Activated CD4-positive, alpha-beta T cell treated with anti-CD3 and anti-CD28 coated beads, Interleukin-2, amount 50 U/mL, for 48 hours (primary cell): ENCODE measurements at places on chromosomes 3 and 15.

DNA sequence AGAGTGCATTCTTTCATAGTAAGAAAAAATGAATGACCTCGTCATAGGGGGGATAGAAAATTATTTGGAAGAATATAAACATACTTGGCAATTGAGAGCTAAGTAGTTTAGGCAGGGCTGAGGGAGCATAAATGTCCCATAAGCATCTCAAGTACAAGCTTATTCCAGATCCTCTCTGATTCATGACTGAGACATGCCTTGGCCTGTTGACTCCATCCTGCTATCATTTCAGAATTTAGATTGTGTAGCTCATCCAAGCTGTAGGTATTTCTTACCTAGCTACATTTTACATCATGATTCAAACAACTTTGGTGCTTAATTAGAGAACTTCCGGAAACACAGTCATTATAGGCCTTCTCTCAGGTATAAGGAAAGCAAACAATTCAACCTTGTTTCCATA lies 12.3 kb downstream of the POGLUT1 start:
- no peak for DNase-seq

GRCh38 chr3:141235661-141236171 lies 4.1 kb downstream of the PXYLP1 start:
- DNase-seq: no peak

GRCh38 chr3:150248116-150248887 lies 159.8 kb upstream of the TSC22D2 start:
- DNase-seq: no peak

- DNase-seq: no peak
These were observed 602.6 kb downstream of the PYDC2 start for GRCh38 chr3:192063570-192063969.

DNA sequence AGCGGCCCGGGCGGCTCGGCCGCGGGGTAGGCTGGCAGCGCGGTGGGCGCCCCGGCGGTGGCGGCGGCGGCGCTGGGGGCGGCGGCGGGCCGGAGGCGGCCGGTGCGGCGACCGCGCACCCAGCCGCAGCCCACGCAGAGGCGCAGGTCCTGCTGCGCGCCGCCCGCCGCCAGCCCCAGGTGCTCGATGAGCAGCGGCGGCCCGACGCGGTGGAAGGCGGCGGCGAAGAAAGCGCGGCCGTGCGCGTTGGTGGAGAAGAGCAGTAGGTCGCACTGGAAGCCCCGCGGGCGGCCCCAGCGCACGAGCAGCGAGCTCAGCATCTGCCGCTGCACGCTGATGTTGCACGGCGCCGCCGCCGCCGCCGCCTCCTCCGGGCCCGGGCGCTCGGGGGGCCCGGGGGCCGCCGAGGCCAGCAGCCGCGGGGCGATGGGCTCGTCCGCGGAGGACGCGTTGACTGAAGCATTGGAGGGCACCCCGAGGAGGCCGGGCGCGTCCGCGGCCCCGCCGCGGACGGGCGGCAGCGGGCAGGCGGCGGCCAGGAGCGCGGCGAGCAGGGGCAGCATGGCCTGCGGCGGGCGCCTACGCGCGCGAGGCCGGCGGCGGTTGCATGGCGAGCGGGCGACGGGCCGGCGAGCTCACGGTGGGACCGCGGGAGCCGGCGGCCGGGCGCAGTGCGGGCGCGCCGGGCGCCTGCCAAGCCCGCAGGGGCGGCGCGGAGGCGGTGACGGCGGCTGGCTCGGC lies 452 bp downstream of the TMEM158 start:
- peak; percentile 43 for DNase-seq

- no peak for DNase-seq
These were observed 52.4 kb downstream of the KLHL25 start for GRCh38 chr15:85742186-85742821.

- DNase-seq: no peak
These were observed 29.3 kb downstream of the ZNF710 start for GRCh38 chr15:90030376-90030775.

DNA sequence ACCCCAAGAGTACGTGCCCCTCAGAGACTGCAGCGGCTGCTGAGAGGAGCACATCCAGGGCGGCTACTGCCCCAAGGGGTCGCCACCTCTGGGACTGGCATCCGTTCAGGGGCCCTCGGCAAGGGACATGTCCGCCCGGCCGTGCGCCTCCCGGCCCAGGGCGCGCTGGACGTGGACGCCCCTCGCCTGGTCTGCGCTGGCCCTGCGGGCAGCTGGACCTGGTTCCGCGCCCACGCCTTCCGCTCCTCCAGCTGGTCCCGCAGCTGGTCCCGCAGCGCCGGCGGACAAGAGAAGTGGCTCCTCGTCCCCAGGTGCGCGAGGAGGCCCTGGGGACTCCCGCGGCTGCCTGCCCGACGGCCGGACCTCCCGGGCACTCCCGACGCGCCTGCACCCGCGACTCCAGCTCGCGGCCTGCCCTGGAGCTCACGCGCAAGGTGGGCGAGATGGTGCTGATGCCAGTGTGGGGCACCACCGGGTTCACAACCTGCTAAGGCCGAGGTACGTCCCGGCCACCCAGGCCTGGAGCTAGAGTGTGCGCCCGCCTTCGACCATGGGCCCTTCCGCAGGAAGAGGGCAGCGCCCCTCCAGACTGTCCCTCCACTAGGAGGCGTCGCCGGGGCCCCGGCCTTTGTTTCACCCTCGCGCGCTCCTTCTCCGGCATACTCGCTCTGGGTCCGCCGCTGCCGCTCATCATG lies 14.4 kb upstream of the GP9 start:
- no peak for DNase-seq

DNA sequence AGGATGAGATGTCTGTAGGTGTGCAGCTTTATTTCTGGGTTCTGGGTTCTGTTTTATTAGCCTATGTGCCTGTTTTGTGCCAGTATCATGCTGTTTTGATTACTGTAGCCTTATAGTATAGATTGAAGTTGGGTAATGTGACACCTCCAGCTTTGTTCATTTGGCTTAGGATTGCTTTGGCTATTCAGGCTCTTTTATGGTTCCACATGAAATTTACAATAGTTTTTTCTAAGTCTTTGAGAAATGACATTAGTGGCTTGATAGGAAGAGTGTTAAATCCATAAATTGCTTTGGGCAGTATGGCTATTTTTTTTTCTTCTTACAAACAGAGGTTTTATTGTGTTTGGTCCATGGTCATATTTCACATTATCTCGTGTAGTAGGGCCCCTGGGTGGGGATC lies 285.8 kb upstream of the GADL1 start:
- DNase-seq: no peak

DNA sequence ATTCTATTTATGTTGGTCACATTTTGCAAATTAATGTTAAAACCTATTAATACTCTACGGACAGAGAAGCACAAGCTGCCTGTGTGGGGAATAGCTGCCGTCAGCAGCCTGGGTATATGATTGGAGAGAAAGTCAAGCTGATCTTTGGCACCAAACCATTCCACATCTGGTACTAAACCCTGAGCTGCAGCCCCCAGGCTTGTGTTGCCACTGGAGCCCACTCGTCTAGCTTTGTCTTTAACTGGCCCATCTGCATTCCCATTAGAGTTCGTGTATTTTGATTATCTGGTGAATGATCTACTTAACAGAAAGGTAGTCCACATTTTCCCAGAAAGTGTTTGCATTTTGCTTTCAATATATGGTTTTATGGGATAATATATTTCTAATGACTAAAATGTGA lies 5.4 kb downstream of the NDUFB4 start:
- DNase-seq: no peak

DNA sequence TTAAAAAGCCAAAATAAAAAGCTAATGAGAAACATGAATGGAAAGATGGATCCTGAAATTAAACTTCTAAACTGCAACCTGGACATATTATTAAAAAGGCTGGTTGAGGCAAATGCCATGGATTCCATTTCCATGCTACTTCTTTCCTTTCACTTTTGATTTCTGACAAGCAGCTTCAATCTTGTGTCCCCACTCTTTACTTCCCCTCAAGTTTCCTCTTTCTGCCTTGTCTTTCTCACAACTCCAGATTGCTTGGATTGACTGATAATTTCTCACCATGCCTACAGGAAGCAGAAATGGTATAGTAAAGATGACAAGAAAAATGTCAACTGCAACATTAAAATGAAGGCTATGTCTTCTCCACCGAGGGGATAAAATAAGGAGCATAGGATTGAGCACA lies 1136.7 kb downstream of the TUSC7 start:
- no peak for DNase-seq

DNA sequence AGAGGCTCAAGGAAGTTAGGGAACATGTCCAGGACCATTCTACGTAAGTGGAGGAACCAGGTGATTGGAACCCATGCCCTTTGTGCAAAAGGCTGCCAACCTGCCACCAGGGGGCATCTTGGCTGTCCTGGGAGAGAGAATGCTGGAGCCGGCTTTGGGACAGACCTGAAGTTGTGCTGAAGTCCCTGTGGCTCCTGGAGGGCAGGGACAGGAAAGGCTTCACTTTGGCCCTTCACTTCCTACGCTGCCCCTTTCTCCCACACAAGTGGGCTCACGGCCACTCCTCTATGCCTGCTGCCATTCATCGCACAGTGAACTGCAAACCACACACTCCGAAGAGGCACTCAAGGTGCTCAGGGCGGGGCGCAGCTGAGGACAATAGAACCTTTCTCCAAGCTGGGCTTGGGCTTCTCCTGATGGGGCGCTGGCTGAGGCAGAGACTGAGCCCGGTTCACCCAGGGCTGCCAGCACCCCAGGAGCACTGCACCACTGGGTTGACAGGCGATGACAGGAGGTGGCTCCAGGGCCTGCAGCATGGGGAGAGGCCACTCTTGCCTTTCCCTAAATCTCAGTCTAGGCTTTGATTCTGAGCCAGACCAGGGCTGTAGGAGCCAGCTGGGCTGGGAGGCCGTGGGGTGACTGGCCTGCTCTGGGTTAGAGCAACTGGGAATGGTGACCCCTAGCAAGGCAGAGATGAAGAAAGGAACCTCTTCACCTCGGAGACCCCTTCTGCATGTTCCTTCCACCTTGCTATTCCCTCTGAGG lies 8.4 kb downstream of the SHF start:
- DNase-seq: peak; percentile 59

GRCh38 chr3:102714567-102714966 lies 279.8 kb downstream of the ZPLD1 start:
- DNase-seq: no peak

- no peak for DNase-seq
These were observed 302.9 kb upstream of the LRRFIP2 start for GRCh38 chr3:37477275-37477674.

DNA sequence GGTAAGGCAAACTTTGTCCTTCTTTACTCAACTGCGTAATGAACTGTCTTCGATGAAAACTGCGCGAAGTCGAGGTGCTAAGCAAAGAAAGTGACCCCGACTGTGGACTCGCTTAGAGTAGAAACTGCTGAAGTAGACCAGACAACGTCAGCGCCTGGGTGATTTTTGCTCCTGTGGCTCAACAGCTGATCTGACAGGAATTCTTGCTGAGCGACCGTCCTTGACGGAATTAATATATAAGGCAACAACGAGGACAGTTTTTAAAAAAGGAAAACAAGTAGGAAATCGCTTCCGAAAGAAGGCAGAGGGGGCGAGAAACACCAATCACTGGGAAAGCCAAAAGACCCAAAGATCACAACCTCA lies 541 bp downstream of the RPS27L start:
- DNase-seq: peak; percentile 29

DNA sequence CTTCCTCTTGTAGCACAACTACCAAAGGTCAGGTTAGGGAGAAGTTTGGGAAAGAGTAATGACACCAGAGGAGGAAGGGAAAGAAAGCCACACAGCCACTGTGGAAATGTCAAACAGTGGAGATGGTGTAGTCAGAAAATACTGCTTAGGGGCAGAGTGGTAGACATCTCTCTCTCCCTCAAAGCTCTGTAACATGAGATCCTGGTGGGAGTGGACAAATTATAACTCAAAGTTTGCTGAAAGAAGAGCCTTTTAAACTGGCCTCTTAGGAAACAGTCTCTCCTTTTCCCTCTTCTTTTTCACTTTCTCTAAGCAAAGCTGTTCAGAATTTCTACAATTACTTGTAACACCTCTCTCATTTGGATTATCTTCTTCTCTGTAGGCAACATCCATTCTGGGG lies 55.8 kb downstream of the LRRN1 start:
- no peak for DNase-seq

DNA sequence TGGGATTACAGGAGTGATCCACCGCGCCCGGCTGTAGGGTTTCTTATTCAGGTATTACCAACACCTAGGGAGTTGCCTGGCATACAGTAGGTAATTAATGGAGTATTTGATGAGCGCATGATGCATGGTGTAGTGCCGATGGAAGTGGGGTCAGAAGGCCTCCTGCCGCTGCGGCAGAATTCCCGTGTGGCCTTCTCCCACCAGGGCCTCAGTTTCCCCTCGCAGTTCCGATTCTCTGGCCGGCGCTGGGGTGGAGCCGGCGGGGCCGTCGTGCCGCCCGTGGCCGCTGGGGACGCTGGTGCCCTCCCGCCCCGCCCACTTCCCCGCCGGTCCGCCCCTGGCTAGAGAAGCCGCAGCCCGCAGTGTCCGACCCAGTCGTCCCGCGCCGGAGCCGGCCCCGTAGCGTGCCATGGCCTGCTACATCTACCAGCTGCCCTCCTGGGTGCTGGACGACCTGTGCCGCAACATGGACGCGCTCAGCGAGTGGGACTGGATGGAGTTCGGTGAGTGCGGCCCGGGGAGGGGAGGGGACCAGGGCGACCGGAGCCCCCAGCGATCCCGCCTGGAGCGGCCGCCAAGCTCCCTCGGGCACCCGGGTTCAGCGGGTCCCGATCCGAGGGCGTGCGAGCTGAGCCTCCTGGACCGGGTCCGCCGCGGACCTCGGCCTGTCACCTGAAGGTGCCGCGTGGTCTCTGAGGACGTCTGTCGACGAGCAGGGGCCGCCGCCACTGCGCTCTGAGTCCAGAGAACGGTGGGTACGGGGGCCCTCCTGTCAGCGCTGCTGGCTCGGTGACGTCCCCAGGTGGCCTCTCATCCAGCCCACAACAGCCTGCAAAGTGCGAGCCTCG lies at the start of gene IRAK2:
Gene IRAK2 (plus strand): TSS at position 374 of the 848 bp plus-strand sequence. CDS start 36 bp downstream, at position 410.
- DNase-seq: peak; percentile 72

GRCh38 chr15:73394782-73395181 lies 26.0 kb upstream of the HCN4 start:
- no peak for DNase-seq
